ENCODE measurements at places on chromosomes 4 and X.

GRCh38 chrX:129581904-129582303, 41.8 kb downstream of the OCRL start:
- DNase-seq = no peak

DNA sequence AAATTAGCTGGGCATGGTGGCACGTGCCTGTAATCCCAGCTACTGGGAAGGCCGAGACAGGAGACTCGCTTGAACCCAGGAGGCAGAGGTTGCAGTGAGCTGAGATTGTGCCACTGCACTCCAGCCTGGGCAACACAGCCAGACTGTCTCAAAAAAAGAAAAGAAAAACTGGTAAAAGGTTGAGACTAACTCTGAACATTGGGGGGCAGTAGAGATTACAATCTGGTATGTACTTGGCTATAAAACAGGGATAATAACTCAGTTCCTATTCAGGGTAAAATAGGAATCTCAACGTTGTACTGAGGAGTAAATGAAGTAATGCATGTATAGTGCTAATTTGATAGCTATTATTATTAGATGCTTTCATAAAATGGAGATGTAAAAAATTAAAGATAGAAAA, 12.5 kb upstream of the KLF8 start:
- no peak for DNase-seq

DNA sequence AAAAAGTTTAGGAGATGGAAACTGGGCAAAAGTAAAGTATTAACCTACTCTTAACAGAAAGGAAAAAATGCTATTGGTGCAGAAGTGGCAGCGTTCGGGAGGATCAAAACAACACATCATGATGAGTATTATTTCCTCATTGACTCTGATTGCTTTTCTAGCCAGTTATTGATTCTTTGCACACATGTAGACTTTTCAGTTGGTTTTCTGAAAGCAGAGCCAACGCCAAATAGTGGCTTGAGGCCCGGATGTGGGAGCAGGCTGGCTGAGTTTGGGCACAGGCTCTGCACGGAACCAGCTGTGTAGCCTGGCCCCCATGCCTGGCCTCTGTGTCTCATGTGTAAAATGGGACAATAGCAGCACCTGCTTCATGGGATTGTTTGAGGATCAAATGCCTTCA, 21.8 kb downstream of the STOX2 start:
- DNase-seq = no peak

- no peak for DNase-seq
These were observed 84.5 kb upstream of the NKX1-1 start for GRCh38 chr4:1490654-1491327.

GRCh38 chrX:18351784-18352183, 2.7 kb downstream of the SCML2 start:
- no peak for DNase-seq

- DNase-seq = no peak
These were observed 1591.4 kb upstream of the PCDH7 start for GRCh38 chr4:29128810-29129209.

- DNase-seq = peak; percentile 55
These were observed 149.9 kb downstream of the CHIC2 start for GRCh38 chr4:53914313-53915016.

DNA sequence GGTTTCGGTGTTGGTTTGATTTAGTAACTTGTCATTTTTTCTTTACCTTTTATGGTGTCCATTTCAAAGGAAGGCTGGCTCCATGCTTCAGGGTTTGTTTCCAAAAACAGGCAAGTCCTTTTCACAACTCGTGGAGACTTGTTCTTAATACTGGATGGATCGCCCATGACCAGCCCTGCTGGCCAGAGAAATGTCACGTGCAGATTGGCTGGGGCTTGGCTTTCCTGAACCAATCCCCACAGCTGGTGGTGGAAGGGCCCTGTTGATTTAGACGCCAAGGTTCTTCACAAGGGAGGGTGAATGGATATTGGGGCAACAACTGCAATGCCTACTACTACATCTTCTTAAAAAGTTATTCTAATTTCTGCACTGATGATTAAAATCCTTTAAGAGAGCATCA, 92.6 kb downstream of the SHROOM3 start:
- DNase-seq = no peak

- DNase-seq = no peak
These were observed 88.4 kb upstream of the SLC7A11 start for GRCh38 chr4:138330531-138330930.

DNA sequence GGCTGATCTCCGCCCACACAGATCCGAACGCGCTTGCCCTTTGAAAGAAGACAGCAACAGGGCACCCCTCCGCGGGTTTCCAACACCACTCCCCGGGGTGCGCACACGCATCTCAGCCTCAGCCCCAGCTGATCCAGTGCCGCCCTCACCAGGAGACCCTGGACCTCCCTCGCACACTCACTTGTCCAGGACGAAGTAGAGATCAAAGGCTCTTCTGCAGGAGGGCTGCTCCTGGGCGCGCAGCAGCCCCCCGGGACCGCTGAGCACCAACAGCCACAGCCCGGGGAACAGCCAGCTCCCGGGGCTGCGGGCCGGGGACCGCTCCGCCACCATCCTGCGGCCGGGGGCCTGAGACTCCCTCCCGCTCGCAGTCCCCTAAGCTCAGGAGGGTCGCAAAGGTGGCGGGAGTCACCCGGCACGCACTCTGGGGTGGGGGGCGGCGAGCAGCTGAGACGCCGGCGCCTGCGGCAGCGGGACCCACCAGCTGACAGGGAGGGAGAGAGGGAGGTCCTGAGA, 743 bp downstream of the ANTXR2 start:
- no peak for DNase-seq

DNA sequence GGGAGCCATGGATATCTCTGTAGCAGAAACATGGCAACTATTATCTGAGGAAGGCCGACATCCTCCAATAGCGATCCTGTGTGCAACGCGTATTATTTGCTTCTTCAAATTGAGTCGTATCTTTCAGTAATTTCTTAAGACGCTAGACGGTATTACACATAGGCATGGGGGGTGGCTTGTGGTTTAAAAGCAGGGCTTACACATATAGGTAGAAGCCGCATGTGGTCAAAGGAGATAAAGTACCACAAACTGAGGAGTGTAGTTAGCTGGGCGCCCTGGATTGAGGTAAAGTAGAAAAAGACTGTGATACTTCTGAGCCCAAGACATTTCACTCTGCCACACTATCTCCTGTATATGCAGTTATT, 94.6 kb downstream of the SORBS2 start:
- no peak for DNase-seq

GRCh38 chrX:103475381-103475780, 43.9 kb downstream of the RAB40A start:
- no peak for DNase-seq

Measured in hepatic stellate cell (primary cell).